DND-41 (cell line): ENCODE measurements at places on chromosomes 12 and 14.

DNA sequence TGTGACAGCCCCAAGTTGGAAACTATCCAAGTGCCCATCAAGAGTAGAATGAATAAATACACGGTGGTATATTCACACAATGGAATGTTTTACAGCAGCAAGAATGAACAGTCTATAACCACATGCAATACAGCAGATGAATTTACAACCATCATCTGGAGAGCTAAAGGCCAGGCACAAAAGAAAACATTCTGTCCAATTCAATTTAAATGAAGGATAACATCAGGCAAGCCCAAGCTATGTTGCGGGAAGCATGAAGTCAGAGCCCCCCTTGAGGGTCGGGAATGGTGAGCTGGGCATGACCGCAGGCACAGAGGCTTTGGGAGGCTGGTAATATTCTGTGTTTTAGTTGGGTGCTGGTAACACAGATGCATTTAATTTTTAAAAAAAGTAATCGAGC, 76.0 kb downstream of the SYNE3 start:
- no peak for DNase-seq

DNA sequence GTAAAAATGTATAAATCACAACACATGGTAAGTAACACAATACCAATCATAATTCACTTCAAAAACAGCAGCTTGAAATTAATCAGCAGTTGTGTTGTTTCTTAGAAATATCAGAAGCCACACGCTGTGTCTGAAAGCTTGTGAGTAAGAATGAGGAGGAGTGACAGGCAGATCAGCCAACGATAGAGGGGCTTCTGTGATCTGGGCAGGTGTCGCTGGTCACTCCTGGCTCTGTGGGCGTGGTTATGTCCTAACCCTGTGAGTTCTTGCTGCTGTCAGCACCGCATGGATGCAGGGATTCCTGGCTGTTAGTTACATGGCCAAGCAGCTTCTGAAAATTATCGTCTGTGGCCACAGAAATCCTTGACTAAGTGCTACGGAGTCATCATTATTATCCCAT, 123.4 kb downstream of the SLC25A47 start:
- peak; percentile 36 for DNase-seq

GRCh38 chr12:15662983-15663659, 126.1 kb downstream of the EPS8 start:
- no peak for DNase-seq

- no peak for DNase-seq
These were observed 10.5 kb upstream of the SELPLG start for GRCh38 chr12:108643941-108644810.

DNA sequence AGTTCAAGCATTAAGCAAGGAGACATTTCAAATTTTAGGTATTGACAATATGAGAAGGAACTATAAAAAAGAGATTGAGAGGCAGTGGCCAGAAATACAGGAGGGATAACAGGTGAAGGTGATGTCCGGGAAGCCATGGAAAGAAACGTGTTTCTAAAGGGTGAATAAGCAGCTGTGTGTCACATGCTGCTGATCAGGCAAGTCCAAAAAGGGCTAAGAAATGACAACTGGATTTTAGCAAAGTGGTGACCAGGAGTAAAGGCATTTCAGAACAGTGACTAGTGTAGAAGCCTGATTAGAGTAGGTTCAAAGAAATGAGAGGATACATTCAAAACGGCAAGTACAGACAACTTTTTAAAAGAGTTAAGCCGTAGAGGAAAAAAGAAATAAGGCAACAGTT, 204.3 kb upstream of the DIO2 start:
- no peak for DNase-seq

- no peak for DNase-seq
These were observed 415.8 kb downstream of the SOX5 start for GRCh38 chr12:23533699-23534098.

DNA sequence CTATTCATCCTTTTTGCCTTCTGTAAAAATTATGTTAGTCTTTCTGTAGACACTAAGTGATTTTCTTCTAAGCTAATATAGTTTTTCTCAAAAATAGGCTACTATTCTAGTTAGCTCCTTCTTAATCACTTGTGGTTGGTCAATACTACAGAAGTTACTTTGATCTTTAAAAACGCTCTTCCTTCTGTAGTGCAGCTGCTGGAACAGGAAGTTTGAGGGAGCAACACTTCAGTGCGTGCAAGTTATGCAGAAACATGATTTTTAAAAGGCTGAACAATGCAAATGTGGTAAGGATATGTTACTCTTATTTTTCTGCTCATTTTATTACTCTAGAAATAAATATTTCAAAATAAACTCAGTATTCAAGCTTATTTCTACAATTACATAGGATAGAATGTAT, 11.1 kb upstream of the RERGL start:
- peak; percentile 26 for DNase-seq

- no peak for DNase-seq
These were observed 256.9 kb downstream of the ATXN7L3B start for GRCh38 chr12:74794522-74794921.

GRCh38 chr12:97757481-97758193, 295.0 kb downstream of the RMST start:
- no peak for DNase-seq

DNA sequence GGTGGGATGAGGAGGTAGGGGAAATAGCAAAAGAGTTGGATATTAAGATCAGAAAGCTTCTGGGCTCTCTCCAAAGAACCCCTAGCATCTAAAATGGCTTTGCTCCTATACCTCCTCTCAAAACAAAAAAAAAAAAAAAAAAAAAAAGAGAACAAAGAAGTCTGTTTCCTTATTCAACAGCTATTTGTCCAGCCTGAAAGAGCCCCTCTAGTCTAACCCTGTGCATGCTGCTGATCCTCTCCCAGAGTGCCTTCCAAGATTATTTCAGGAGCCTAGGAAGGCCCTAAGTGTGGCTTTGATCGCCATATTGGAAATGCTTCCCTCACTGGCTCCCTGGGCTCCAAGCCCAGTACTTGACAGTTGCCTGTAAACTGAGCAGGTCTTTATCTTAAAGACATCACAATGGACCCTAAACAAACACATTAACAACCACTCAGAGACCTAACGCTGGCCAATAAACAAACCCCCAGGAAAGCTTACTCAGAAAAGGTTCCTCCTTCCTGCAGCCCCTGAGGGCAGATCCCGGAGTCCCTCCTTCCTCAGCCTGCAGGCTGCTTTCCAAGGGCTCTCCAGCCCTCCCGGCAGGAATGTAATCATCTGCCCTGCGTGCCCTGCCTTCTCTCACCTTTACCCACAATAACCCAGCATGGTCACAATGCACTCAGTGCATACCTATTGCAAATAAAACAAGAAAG, 17.4 kb upstream of the COL2A1 start:
- no peak for DNase-seq

DNA sequence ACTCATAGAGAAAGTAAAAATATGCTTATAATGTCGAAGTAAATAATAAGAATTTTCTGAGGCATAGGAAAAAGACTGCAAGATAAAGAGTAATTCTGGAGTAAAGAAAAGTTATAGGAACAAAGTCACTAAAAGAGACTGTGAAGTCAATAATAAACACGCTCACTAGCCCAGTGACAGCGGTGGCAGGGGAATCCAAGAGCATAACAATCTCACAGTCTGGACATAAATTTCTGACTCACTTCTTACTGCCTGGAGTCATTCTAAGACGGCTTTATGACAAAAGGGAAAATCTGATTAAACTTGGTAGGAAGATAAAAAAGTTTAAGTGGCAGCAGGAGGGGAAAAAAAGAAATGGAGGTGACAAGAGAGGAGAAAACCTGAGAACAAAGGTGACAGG, 56.4 kb upstream of the GRIP1 start:
- DNase-seq, result no peak

- DNase-seq, result no peak
These were observed 120.1 kb downstream of the RALGAPA1 start for GRCh38 chr14:35689000-35689460.

DNA sequence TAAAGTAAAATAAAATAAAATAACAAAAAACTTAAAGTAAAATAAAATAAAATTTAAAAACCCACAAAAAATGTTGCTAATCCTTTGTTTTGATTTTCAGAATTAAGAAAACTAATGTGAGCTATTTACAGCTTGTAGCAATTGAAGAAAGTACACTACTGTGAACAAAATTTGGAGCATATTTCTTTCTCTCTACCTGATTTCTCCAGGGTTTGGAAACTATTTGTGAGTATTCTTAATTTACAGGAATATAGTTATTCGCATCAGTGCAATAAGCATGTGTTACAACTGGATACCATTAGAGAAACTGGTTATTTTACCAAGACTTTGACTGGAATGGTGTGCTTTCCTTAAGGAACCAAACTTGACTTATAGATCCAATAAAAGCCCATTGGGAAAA, 86.1 kb upstream of the CNOT2 start:
- no peak for DNase-seq

GRCh38 chr12:1796515-1797010, 23.8 kb upstream of the LRTM2 start:
- DNase-seq, result no peak

DNA sequence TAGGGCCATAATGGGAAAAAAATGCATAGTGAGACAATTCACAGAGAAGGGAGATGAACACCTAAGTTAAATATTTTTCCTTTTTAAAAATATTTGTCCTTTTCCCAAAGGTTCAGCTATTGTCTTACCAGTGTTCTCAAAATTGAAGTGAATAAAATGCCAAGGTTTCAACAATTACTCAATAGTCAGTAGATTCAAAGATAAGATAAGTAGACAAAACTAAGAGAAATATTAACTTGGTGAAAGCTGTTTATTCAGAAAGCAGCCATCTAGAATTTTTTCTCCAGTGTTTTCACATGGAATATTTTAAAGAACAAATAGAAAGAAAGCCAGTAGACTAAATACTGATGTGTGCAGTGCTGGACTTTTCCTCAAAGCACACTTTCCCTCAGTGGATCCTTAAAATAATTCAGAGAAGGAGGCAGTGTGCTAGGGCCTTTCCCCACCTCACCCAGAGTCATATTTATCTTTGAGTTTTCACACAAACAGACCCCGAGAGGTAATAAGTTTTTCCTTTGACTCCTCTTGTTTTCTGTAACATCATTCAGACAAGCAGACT, 144.5 kb upstream of the PLEKHG7 start:
- DNase-seq, result no peak

DNA sequence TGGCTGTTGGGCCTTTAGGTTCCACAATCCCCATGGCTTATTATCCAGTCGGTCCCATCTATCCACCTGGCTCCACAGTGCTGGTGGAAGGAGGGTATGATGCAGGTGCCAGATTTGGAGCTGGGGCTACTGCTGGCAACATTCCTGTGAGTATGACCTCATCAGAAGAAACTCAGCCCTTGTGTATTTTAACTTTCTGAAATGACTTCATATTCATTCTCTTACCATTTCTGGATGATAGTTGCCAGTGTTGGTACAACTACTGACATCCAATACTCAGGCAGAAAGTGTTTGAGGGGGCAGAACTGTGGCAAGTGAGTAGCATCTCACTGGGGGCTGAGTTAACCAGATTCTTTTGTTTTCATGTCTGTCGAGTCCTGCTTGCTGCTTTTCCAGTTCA, 2.3 kb downstream of the DAZAP2 start:
- no peak for DNase-seq

GRCh38 chr14:28764257-28765160, 2.1 kb upstream of the FOXG1 start:
- DNase-seq, result no peak

DNA sequence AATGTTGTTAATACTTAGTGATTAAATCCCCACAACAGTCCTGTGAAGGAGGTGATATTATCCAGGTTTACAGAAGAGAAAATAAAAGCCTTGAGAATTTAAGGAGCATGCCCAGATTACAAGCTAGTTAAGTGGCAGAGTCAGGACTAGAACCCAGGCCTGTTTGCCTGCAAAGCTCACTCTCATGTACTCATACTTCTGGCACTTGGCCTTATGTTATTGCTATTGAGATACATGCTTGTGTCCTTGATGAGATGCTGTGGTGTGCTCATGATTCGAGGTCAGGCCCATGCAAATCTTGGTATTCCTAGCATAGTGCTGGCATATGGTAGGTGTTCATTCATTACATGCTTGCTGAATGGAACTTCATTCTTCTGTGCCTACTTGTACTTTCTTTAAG, 7.6 kb upstream of the EID3 start:
- no peak for DNase-seq

GRCh38 chr12:95633732-95634465, 82.6 kb upstream of the USP44 start:
- DNase-seq, result no peak
